B cell (primary cell): ENCODE measurements at places on chromosomes 2 and 18. TPM values are rescaled to one million over a fixed set of nuclear protein-coding genes. Genes with fewer than 3 reads are reported as not detected.

DNA sequence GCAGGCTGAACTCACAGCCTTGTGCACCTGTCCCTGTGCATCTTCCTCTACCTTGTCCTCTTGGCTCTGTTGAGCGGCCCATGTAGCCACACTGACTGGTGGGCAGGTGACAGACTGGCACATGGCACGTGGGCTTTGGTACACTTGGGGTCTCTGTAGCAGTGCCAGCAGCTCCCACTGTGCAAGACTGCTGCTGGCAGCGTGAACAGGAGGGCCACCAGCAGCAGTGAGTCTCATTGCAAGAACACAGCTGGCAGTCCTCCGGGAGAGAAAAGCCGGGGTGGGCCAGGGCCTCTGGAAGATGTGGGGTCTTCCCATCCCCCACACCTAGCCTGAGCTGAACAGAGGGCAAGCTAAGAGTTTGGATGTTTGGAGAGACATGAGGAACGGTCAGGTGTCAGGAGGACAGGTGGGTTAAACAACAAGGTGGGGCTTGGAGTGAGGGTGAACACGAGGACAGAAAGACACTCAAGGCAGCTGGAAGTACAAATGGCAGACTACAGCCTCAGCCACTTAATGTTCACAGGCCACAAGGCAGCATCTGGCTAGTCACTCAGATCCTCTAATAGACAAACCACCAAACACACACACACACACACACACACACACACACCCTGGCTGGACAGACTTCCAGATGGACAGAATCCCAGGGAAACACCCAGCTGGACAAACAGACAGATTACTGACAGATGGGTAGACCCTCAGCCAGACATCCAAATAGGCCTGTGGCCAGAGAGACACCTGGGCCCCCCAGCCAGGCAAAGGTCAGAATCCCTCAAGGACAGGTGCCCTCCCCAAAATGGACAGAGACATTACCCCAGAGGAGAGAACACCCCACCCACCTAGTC lies 2.3 kb upstream of the PTPN18 start:
- peaks cover under 1% of the 10 kb centered on the region for H3K36me3 ChIP-seq
- no peaks in the 10 kb centered on the region for H3K27me3 ChIP-seq
- no peak overlapping the region for H3K27ac ChIP-seq
- H3K4me1 ChIP-seq: peaks cover 9% of the 10 kb centered on the region
- DNase-seq: peak; percentile 3
- no peak overlapping the region for H3K4me3 ChIP-seq

DNA sequence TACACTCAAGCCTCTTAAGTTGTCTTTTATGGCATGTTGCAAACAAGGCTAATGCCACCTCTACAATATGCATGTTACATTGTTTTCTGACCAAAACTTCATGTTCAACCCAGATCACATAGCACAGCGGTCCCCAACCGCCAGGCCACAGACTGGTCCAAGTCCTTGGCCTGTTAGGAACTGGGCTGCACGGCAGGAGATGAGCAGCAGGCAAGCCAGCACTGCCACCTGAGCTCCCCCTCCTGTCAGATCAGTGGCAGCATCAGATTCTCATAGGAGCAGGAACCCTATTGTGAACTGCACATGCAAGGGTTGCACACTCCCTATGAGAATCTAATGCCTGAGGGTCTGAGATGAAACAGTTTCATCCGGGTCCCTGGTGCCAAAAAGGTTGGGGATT lies 324.8 kb upstream of the CHAC2 start:
- no peak overlapping the region for H3K4me3 ChIP-seq
- no peaks in the 10 kb centered on the region for H3K27me3 ChIP-seq
- H3K27ac ChIP-seq: no peak overlapping the region

IDH1 gene
- total RNA-seq: 41.4 TPM in 2 replicates

KIF5C gene
- total RNA-seq: 6.0 and 6.1 TPM in 2 replicates

SP5 gene
- total RNA-seq: not detected in 2 replicates

- DNase-seq: no peak
- no peaks in the 10 kb centered on the region for H3K36me3 ChIP-seq
- no peak overlapping the region for H3K27ac ChIP-seq
- no peak overlapping the region for H3K4me3 ChIP-seq
These were observed 150.6 kb upstream of the UBE2E3 start for GRCh38 chr2:180829836-180830235.

DSG2 gene
- total RNA-seq: not detected in 2 replicates

DNA sequence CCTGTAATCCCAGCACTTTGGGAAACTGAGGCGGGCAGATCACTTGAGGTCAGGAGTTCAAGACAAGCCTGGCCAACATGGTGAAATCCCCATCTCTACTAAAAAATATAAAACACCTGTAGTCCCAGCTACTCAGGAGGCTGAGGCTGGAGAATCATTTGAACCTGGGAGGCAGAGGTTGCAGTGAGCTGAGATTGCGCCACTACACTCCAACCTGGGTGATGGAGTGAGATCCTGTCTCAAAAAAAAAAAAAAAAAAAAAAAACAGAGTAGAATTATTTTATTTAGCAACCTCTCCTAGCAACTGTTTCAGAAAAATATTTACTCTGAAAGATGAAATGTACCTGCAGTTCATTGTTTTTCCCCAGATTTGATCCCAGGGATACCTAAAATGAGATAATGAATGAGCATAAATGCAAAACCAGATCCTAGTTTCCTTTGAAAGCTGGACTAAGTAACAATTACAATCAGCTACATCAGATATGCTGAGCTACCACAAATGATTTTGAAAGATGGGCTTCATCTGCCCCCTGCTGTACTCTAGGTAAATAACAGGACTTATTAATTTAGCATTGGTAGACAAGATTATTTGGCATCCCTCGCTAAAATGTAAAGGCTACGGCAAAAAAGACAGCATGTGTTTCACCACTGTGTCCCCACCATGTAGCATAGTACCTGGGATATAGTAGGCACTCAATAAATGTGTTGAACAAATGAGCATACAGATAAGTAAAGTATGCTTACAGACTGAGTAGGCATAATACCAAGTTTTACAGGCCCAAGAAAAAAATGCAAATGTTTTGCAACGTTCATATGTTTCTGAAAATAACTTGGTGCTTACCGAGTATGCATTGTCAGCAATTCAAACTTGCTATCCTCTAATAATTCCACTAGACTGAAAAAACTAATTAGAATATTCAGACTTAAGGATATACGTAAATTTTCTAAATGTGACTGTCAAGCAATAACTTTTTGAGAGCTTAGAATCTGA lies 102.5 kb downstream of the ATL2 start:
- H3K4me3 ChIP-seq: no peak overlapping the region
- DNase-seq: peak; percentile 60
- no peak overlapping the region for H3K27ac ChIP-seq

LCT gene
- 0.07 and 0.10 TPM in 2 replicates for total RNA-seq
